Uterus (tissue), 4 donors: ENCODE measurements at places on chromosomes 2 and 18.

GRCh38 chr2:26692897-26693849 is 651 bp downstream of the KCNK3 start:
- DNase-seq, result peak; percentile 20

- DNase-seq, result no peak
These were observed 51.5 kb upstream of the NFATC1 start for GRCh38 chr18:79344208-79344581.

GRCh38 chr2:162074632-162074895 is 549 bp upstream of the DPP4 start:
- DNase-seq, result no peak

DNA sequence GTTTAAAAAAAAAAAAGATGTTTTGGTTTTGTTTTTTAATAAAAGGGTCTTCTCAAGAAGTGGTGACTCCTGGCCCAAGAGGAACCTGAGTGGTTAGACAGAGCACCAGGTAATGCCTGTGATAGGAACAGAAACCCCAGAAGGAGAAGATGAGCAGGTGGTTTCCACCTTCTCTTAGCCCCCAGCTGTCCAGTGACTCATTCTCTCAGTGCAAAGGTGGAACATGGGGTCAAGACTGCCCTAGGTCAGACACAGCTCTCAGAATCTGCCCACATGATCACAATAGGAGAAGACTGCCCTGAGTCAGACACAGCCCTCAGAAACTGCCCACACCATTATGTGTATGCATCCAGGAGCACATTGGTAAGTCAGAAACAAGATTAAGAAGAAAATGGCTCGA is 61.8 kb downstream of the TBC1D8 start:
- DNase-seq, result no peak

DNA sequence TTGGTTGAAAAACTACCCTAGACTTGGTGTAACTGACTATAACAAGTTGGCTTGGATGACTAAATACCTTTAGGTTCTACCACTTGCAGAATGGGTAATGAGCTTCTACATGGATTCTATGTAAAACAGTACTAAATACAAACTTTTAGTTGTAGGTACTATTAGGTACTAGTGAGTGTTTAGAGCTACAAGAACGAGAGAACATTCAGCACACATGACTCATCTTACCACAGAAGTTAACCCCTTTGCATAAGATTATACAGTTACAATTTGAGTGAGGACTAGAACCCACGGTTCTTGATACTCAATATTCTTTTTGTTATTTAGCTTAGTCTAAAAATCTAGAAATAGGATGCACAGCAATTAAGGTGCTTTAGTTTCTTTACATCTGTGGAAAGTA is 101.7 kb upstream of the TFCP2L1 start:
- DNase-seq, result no peak

DNA sequence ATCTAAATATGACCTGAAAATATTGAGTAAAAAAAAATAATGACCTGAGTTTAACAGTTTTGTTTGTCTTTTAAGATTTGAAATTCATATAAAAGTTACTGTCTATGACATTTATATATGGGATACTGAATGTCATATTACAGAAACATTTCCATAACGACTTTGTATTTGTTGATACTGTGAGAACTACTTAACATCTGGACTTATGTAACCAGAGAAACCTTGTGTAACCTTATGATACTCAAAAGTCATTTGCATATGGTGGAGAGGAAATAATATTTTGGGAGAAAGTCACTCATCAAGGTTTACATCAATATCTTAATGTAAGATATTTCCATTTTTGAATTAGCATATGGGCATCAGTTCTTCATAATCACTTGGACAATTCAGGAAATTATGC is 12.6 kb downstream of the MFSD6 start:
- DNase-seq, result no peak

DNA sequence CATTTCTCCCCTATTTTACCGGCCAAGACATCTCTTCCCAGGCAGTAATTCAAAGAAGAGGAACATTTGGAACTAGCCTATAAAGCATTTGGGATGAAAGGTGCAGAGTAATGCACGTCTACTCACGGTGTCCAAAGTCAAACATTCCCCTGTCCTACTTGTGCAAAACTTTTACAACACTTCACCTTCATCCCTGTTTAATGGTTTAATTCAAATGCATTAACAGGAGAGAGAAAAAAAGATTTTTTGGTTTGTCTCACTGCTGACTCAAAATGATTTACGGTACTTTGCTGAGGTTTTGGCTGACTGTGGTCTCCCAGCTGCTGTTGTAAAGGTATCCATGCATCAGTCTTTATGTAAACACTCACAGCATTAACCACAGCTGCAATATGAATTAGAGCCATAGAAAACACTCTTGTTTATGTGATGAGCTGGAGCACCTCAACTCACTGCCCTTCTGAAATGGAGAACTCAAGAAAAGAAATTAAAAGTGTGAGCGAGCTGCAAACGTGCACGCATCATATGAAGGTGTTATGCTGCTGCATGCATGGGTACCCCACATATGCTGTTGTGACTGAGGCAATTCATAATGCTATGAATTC is 220.5 kb downstream of the PIEZO2 start:
- no peak for DNase-seq

DNA sequence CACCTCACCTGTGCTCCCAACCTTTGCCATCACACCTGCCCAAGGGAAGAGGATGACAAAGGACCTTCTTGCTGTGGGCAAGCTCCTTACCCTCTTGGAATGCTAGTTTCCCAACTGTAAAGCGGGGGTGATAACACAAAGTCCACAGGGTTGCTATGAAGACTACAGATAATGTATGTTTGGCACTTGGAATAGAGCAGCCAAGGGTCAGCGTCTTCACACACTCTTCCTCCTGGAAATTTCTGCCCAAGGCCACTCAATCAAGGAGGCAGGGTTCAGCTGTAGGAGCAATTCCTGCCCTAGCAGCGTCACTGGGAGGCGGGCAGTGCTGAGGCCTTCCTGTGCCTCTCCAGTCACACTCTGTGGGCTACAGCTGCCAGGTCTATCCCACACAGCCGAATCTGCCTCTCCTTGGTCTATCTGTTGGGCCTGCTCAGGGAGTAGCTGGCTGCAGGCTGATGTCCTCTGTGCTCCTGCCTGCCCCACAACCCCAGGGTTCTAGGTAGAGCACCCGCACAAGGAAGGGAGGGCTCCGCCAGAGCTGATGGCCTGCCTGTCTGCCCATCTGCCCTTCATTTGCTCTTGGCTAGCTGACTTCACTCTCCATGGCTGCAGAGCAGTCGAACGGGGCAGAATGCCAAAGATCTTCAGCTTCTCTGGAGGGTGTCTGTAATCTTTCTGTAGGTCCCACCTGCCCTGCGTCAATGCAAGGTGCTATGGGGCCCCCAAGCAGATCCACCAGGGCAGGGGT is 91.9 kb downstream of the MRO start:
- no peak for DNase-seq

GRCh38 chr18:57583297-57583835 is 3.1 kb downstream of the FECH start:
- no peak for DNase-seq

DNA sequence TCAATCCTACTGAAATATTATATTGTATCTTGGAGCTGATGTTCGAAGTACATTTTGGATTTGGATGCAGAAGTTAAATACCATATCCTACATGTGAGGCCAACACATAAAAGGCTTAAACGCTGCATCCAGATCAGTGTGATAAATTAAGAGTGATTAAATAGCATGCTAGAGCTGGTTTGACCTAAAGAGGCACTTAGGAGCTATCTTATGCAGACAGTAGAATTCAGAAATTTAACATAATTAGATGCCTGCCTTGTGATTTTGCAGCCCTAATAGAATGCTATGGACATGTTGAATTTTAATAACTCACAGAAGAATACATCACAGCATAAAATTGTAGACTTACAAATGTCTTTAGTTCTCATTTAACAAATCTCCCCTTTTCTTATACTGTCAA is 501.2 kb upstream of the LINC00305 start:
- DNase-seq, result no peak

DNA sequence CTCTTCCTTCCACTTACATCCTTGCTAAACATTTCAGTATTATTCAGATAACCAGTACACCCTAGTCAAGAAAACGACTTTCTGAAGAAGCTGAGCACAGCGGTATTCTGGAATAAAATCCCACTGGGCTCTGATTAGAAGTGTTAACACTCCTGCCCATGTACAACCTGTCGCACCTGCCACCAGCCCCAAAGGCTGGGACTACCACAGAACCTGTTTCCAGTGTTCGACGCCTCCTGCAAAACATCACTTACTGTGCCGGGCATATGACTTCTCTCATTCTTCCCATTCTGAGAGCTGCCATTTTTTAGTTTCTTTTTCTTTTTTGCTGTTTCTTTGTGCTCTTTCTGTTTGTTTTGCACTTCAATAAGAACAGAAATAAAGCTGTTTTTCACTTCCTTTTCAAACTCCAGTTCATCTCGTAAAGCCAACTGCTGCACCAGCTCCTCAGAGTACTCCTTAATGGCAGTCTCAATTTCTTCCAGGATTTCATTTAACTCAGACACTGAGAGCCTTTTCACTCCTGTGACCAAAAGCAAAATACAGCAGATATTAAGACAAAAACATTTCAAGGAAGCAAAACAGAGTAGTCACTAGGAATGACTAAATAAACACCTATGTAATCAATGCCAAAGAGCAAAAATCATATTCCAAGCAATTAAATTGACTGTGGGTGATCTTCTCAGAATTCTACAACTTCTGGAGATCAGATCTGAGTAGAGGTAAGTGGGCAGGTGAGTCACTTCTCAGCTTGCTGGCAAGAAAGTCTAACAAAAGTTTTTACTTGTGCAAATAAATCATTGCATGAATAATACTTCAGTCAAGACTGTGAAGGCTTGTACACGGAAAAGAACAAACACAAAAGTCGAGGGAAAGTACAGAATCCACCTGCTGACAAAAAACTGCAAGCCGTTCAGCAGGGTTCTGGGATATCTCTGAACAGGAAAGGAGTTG is 19.3 kb downstream of the FEZ2 start:
- no peak for DNase-seq
